NCI-H2081 treated with DMSO at 0.1 percent for 48 hours (cell line): ENCODE measurements at places on chromosomes 3 and 15.
A peak's percentile ranks its signal among the peaks of the same experiment; 100 is the strongest.

DNA sequence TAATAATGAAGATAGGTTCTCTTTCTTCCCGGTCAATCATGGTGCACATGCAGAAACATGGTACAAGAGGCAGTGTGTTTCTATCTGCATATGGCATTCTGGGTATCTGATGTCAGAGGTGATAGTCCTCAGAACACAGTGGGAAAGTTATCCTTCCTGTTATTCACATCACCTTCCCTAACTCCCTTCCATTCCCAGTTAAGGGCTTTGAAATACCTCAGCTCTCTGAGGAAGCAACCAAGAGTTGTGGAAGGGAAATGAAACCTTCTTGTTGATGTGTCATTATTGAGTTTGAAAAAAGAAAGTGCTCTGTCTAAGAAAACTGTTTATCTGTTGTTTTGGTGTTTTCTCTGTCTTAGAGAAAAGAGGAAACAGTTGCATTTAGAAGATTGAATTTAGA lies 21.9 kb upstream of the P2RY13 start:
- DNase-seq: no peak

GRCh38 chr3:197753263-197753662 lies 3.6 kb downstream of the FYTTD1 start:
- no peak for DNase-seq

GRCh38 chr3:99845331-99845730 lies 27.7 kb downstream of the CMSS1 start:
- DNase-seq: no peak

- no peak for DNase-seq
Observed at GRCh38 chr15:94270570-94270969, 39.2 kb downstream of the MCTP2 start.

GRCh38 chr3:117499189-117499870 lies 789.8 kb downstream of the TUSC7 start:
- DNase-seq: no peak

GRCh38 chr3:184022323-184022722 lies 4.6 kb upstream of the ABCC5 start:
- DNase-seq: no peak

GRCh38 chr3:12870942-12871341 lies 29.6 kb upstream of the RPL32 start:
- DNase-seq: no peak

DNA sequence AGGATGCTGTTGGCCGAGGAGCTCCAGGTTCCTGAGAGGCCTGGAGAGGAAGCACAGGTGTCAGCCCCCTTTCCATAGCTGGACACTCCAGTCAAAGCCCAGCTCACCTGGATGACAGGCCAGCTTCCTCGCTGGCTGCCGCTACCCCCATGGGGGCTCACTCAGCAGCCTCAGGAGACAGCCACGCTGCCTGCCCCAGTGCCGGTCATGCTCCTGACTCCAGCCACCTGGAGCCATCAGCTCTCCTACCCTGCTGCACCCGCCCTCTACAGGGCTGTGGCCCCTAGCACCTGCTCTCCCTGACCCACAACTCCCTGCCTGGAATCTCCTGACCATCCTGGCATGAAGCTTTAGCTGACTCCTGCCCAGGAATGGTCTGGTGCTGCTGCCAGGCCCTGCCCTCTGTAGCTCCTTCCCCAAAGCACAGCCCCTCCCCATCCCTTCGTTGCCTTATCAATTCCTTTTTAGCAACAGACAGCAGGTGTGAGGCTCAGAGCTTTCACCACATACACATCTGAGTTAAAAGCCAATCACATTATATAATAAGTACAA lies 94.2 kb downstream of the NUP210 start:
- DNase-seq: no peak

- DNase-seq: peak; percentile 87
Observed at GRCh38 chr15:30865257-30865656, 38.5 kb upstream of the FAN1 start.

- no peak for DNase-seq
Observed at GRCh38 chr3:175965036-175965435, 1105.9 kb downstream of the NAALADL2 start.

DNA sequence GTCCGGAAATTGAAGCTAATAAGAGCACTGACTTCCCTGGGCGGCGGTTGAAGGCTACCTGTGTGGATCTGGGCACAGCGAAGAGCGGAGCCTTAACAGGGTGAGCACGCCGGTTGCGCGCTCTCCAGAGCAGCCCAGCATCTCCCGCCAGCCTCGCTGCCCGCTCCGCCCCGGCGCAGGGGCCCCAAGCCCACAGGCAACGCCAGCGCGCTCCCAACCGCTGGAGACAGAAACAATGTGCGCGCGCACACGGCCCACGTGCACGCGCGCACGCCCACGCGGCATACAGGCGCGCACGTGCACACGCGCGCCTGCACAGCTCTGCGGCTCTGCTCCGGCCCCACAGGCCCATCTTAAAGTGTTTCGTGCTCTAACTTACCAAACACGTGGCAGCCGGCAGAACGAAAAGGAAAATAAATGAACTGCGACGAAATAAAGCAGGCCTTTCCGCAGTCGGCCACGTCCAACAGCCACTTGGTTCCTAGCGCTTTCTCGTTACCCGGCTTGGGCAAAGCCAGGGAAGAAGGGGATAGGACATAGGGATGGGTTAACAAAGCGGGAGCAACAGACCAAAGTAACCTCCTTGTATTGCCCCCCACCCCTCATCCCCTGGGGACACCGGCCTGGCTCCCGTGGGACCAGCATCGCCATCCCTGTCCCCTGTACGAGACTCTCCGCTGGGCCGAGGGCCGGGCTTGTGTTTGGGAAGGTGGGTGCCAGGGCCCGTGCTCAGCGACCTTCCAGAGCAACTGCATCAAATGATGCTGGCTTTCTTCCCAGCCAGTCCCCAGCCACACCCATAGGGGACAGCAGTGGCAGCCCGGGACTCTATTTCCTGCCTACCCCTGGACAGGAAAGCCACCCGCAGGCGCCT lies 203.7 kb downstream of the ABHD5 start:
- no peak for DNase-seq

- DNase-seq: no peak
Observed at GRCh38 chr15:48968066-48968465, 4.3 kb upstream of the SHC4 start.

GRCh38 chr3:9891072-9891622 lies 737 bp downstream of the JAGN1 start:
- DNase-seq: no peak

GRCh38 chr15:29924750-29925149 lies 102.5 kb upstream of the TJP1 start:
- DNase-seq: peak; percentile 13

DNA sequence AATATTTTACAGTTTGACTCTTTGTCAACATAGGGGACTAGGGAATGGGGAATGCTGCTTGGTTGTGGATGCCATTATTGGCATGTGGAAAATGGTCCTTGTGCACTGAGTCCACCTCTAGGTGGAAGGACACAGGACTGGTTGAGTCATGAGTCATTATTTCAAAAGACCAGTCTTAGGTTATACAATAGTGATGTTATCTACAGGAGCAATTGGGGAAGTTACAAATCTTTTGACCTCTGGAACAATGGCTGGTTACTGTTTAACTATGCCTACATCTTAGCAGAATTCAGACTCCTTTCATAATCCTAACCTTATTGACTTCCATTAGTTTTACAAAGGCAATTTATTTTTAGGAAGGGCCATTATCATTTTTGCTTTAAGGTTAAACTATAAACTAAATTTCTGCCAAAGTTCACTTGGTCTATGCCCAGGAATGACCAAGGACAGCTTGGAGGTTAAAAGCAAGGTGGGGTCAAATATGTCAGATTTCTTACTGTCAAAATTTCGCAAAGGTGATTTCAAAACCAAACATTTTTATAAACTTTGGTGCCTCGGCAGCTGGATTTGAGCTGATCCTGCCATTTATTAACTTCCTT lies 11.8 kb upstream of the CCR8 start:
- DNase-seq: no peak

DNA sequence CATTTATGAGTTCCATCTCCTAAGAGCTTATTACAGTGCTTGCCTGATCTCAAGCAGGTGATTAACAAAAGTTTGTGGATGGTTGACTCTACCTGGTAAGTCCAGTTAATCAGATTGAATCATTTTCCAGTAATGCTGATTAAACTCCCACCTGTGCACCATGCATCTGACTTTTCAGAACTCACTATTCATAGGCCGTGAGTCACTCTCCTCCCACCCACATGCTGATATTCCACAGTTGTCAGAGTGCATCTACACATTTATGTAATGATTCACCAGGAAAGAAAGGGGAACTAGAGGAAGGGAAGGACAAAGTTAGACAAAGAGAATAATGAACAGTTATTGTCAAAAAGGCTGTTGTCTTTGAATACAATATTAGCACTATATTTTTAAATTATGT lies 106.2 kb upstream of the UBE3A start:
- no peak for DNase-seq

DNA sequence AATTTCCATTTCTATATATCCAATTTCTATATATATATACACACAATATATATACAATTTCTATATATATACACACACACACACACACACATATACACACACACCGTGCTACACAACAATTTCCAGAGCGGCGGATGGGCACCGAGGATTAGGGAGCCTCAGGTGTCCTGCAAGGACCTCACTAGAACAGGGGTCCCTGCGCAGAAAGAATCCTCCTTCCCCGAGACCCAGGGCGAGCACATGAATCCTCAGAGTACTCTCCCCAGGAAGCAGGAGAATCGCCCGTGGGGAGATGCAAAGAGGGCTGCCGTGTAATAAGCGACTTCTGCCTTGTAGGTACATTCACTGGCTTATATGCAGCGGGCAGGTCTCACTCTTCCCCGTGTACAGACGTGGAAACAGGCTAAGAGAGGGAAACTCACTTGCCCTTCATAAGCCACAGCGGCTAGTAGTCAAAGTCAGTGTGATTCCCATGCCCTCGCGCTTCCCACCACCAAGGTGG lies 467 bp downstream of the PIF1 start:
- DNase-seq: no peak

- no peak for DNase-seq
Observed at GRCh38 chr3:171847133-171847532, 4.0 kb downstream of the TMEM212 start.

DNA sequence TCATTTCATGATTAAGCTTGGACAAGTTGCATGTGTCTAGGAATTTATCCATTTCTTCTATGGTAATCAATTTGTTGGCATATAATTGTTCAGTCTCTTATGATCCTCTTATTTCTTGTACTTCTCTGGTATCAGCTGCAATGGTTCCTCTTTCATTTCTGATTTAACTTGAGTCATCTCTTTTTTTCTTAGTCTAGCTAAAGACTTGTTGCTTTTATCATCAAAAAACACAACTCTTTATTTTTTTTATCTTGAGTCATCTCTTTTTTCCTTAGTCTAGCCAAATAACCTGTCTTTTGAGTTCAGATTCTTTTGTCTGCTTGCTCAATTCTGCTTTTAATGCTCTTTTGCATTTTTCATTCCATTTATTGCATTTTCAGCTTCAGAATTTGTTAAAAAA lies 37.3 kb downstream of the UBE3A start:
- no peak for DNase-seq

DNA sequence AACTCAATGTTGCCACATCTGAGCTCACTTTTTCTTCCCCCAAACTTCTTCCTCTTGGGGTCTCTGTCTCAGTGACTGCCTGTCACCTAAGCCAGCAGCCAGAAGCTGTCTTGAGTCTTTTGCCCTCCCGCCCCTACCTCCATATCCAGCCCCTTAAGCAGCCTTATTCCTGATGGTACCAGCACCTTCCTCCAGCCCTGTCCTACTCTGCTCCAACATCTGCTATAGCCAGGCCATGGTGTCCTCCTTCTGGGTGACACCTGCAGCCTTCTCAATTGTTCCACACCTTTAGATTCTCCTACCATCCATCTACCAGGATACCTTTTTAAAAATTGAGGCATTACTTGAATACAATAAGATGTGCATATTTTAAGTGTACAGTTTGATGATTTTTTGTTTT lies 53.8 kb downstream of the EPHB3 start:
- DNase-seq: no peak

DNA sequence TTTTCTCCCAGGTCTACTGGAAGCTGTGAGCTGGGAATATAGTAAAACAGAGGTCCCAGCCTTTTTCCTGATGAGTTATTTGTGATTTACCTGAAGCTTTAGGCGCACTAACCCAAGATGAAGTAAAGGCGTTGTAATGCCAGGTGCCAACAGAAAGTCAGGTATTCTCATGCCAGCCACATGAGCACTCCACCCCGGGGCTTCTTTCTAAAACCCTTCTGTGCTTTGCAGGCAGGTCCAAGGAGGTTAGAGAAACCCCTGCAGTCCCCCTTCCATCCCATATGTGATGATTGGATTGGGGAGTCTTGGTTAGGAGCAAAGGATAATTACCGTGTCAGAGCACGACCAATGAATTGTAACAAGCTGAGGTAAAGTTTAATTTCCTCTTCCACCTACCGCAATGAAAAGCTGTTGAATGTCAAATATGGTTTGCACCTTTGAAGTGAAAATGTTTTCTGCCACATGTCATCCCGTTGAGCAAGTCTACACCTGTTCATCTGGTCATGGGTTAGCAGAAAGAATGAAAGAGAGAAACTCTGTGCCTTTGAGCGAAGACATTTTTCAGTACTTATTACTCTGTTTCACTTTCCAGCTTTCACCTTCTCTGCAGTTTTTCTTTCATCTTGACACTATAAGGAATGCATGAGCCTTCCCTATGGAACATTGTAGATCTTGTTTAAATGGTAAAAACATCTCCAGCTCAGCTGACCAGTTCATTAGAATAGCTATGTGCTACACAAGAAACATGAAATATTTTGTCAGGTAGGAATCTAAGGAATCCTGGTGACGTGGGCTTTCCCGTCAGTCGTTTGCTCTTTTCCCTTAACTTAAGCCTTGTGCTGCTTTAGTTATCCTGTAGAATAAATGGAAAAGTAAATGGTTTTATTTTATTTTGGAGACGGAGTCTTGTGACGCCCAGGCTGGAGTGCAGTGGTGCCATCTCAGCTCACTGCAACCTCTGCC lies 204.6 kb upstream of the IL12A start:
- DNase-seq: no peak

DNA sequence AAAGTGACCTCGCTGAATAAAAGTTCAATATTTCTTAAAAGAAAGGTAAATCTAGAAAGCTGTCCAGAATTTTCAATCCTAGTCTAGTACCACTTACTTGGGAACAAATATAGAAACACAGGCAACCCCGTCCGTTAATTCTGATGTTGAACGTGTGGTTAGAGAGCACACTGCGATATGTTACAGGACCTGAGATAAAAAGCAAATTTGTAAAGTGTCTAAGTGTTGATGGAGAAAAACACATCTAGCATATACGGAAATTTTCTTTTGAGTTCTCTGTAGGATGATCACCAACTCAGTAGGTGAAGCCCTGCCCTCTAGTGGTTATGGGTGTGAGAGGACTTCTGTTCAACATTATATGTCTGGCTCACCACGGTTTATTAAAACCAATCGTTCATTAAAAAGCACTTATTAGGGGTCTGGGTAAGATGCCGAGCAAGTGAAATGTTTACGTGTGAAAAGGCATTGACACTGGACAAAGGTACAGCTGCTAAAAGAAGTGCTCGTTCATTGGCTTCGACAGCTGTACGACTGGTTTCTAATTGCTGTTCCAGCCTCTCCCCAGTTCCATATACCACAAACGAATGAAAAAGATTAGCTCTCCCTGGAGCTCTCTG lies 1.0 kb upstream of the ATP2C1 start:
- DNase-seq: peak; percentile 69

GRCh38 chr3:136804813-136805212 lies 14.1 kb upstream of the SLC35G2 start:
- DNase-seq: no peak
